Osteocyte (in vitro differentiated cells): ENCODE measurements at places on chromosomes 16 and 17. TPM values are rescaled to one million over a fixed set of nuclear protein-coding genes. Genes with fewer than 3 reads are reported as not detected.

SDR42E2 gene
- 0.13 TPM in 1 of 2 replicates, not detected in the other for total RNA-seq

CCL7 gene
- not detected in 2 replicates for total RNA-seq

MT1M gene
- 0.44 and 1.2 TPM in 2 replicates for total RNA-seq

BCO1 gene
- not detected in 2 replicates for total RNA-seq

CD300C gene
- not detected in 2 replicates for total RNA-seq

PIGL gene
- total RNA-seq: 28.6 and 31.0 TPM in 2 replicates

CACNA1G gene
- total RNA-seq: 0.10 and 0.11 TPM in 2 replicates

MT4 gene
- not detected in 2 replicates for total RNA-seq

NAGS gene
- total RNA-seq: 0.29 and 0.78 TPM in 2 replicates

APOH gene
- total RNA-seq: not detected in 2 replicates

ATP2C2 gene
- total RNA-seq: not detected in 2 replicates

KRT36 gene
- not detected in 2 replicates for total RNA-seq

PRAC2 gene
- total RNA-seq: not detected in 2 replicates

PCYT2 gene
- total RNA-seq: 33.2 and 38.0 TPM in 2 replicates

MMP15 gene
- total RNA-seq: 4.9 and 5.2 TPM in 2 replicates

PTX4 gene
- total RNA-seq: not detected in 2 replicates

USP6 gene
- total RNA-seq: 0.13 and 0.16 TPM in 2 replicates

ANKFN1 gene
- not detected in 2 replicates for total RNA-seq

TRIM72 gene
- total RNA-seq: not detected in 2 replicates

LYRM9 gene
- total RNA-seq: 10.9 and 12.6 TPM in 2 replicates

ANTKMT gene
- 41.5 and 41.7 TPM in 2 replicates for total RNA-seq

TMC8 gene
- 0.40 and 0.99 TPM in 2 replicates for total RNA-seq

PPP1R1B gene
- total RNA-seq: 4.5 and 6.0 TPM in 2 replicates

ZNF423 gene
- total RNA-seq: 25.1 and 26.5 TPM in 2 replicates

MARVELD3 gene
- total RNA-seq: 0.24 TPM in 1 of 2 replicates, not detected in the other

TMC7 gene
- 1.2 and 2.0 TPM in 2 replicates for total RNA-seq

NHLRC4 gene
- 0.57 and 1.7 TPM in 2 replicates for total RNA-seq

MYH2 gene
- total RNA-seq: not detected in 2 replicates

PRCD gene
- total RNA-seq: 1.3 and 1.4 TPM in 2 replicates

PKMYT1 gene
- 10.4 and 14.0 TPM in 2 replicates for total RNA-seq

NPIPA3 gene
- total RNA-seq: 1.2 TPM in 1 of 2 replicates, not detected in the other

CYB5D1 gene
- total RNA-seq: 8.5 and 10.2 TPM in 2 replicates

KRT13 gene
- total RNA-seq: not detected in 2 replicates

KCNJ16 gene
- total RNA-seq: not detected in 2 replicates

CA10 gene
- total RNA-seq: not detected in 2 replicates

GFAP gene
- not detected in 2 replicates for total RNA-seq
